ENCODE measurements at places on chromosomes 2 and 18.

- no peak for DNase-seq
Observed at GRCh38 chr2:172986040-172986439, 89.6 kb upstream of the MAP3K20 start.

GRCh38 chr2:117953231-117953630 lies 60.6 kb downstream of the CCDC93 start:
- no peak for DNase-seq

GRCh38 chr2:120318626-120319025 lies 27.3 kb upstream of the INHBB start:
- peak; percentile 60 for DNase-seq

GRCh38 chr2:11175293-11175795 lies 20.1 kb downstream of the SLC66A3 start:
- DNase-seq = peak; percentile 65

- DNase-seq = no peak
Observed at GRCh38 chr18:39966275-39966674, 1988.8 kb upstream of the PIK3C3 start.

- no peak for DNase-seq
Observed at GRCh38 chr2:204277226-204277625, 268.0 kb upstream of the PARD3B start.

DNA sequence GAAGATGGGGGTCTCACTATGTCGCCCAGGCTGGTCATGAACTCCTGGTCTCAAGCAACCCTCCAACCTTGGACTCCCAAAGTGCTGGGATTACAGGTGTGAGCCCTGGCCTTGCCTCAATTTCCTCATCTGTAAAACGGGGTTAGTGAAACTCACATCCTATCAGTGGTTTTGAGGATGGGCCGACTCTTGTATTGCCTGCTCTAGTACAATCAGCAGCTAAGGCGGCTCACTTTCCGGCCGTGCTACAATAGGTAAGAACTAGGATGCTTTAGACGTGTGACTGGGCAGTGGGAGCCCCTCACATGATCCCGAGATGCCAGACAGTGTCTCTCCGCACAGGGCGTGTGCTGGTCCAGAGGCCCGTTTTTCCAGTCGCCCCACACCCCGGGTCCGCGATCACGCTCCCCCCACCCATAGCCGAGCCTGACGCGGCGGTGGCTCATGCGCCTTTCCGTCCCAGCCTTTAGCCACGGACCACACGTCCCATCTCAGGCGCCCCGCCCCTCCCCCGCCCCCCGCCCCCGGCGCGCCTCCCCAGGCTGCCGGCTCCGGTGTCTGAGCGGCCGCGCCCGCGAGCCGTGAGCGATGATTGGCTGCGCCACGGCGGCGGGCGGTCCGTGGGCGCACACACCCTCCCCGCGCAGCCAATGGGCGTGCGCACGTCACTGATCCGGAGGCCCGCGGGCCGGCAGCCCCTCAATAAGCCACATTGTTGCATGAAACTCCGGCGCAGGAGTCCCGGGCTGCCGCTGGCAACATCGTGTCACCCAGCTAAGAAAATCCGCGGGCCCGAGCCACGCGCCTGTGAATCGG lies at the start of gene HK2:
Gene HK2 (plus strand): TSS at position 710 of the 816 bp plus-strand sequence. CDS start 454 bp downstream, outside the sequence.
- peak; percentile 99 for DNase-seq

DNA sequence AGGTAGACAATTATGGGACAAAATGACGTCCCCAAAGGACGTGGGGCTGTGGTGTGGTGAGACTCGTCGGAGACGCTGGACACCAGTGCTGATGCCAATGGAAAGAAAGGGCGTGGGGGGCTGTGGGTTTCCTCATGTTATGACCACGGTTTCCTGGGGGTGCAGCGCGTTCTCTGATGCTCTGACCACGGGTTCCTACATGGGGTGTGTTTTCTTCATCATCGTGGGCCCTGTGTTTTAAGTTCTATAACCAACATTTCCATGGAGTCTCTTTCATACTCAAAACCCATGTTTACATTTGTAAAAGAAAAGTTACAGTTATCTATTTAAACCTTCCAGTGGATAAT lies 141.6 kb downstream of the RTP5 start:
- DNase-seq = no peak

DNA sequence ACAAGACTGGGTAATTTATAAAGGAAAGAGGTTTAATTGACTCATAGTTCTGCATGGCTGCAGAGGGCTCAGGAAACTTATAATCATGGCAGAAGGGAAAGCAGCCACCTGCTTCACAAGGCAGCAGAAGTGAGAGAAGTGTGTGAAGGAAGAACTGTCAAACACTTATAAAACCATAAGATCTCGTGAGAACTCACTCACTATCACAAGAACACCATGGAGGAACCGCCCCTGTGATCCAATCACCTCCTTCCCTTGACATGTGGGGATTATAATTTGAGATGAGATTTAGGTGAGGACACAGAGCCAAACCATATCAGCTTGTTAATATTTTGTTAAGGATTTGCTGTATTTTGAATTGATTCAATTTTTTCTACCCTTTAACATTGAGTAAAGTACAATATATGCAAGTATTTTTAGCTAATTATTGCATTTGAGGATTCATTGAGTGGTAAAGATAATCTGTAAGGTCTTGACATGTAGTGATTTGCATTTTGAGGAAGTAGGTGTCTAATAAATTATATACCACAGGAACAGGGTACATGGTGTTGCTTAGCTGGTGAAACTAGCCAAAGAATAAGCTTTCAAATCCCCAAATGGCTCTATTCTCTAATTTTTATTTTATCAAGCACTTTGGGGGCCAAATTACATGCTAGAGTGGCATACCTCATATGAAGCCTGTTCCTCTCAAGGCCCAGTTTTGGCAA lies 3.9 kb upstream of the C2orf69 start:
- DNase-seq = no peak

DNA sequence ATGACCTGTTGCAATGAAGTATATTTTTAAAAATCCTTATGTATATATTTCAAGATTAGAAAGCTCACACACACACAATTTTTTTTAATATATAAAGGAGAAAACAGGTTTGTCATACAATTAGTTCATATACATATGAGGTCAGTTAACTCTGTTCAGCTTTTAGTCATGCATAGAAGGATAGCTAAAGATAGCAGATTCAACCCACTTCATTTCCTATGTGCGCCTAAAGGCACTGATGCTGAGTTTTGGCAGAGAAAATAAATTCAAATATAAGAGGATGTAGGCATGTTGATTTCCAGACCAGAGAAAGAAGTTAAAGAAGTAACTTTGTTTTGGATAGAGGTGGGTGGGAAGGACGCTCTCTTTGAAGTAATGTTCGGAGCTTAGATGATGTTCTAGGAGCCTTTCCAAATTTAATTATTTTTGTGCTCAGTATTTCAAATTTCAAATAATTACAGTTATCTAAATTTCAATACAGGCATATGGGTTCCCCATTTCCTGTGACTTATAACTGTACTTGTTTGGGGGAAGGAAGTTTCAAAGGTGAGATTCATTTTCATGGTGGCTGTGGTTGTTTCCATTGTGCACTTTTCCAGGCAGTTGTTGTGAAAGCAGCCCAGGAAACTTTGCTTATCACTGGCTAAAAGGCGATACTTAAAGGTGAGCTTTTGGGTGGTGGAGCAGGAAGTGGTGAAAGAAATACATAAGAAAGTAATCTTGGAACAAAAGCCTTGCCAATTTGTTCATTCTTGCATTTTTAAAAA lies 523.4 kb upstream of the FANCL start:
- no peak for DNase-seq

DNA sequence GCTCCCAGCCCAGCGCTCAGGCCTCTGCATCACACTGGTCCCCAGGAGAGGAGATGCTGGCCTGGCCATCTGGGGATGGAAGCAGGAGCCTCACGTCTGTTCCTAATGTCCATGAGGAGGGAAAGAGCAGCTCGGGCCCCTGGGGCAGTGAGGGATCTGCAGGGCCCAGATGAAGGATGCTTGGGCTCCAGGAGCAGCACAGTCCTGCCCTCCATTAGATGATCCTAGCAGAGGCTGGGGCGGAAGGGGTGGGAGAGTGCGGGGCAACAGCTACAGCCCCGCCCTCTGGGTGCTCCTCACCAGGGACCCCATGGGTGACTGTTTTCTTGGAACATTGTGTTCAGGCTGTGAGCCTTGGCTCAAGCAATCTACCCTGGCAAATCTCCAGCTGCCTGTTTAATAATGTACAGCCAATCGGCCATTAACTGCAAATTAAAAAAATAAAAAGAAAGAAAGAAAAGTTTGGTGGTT lies 49.7 kb downstream of the TNS1 start:
- DNase-seq = no peak

- no peak for DNase-seq
Observed at GRCh38 chr2:127594116-127594591, 51.8 kb upstream of the GPR17 start.

DNA sequence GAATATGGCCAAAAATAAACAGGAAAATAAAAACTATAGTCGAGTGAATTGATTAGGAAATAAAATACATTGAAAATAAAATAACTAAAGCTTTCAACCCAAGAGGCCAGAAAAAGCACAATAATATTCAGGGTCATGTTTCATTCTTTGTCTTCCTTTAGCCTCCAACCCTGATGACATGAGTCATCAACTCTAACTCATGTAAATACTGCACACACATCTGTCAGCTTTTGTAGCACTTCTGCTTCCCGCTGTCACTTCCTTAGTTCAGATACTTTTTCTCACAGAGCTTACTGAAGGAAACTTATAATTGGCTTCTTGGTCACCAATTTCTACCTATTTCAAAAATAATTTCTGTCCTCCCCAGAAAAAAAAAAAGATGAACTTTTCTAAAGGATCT lies 112.8 kb downstream of the UPP2 start:
- no peak for DNase-seq

DNA sequence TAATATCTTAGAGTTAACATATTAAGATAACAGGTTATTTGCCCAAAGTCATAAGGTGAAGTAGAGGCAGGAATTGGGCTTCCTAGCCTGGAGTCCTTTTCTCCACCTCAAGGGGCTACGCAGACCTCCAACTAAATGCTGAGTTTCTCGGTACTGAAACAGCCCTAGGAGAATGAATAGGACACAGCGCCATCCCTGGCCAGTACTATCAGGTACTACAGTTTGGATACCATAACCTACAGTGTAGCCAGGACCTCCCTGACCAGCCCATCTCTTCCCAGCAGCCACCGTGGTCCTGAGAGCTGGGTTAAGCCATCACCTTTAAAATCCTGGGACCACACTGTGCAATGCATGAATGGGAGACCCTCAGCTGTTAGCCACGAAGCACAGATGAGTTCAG lies 15.7 kb downstream of the CASP8 start:
- DNase-seq = no peak

- peak; percentile 94 for DNase-seq
Observed at GRCh38 chr2:148509288-148509902, 135.2 kb upstream of the EPC2 start.

DNA sequence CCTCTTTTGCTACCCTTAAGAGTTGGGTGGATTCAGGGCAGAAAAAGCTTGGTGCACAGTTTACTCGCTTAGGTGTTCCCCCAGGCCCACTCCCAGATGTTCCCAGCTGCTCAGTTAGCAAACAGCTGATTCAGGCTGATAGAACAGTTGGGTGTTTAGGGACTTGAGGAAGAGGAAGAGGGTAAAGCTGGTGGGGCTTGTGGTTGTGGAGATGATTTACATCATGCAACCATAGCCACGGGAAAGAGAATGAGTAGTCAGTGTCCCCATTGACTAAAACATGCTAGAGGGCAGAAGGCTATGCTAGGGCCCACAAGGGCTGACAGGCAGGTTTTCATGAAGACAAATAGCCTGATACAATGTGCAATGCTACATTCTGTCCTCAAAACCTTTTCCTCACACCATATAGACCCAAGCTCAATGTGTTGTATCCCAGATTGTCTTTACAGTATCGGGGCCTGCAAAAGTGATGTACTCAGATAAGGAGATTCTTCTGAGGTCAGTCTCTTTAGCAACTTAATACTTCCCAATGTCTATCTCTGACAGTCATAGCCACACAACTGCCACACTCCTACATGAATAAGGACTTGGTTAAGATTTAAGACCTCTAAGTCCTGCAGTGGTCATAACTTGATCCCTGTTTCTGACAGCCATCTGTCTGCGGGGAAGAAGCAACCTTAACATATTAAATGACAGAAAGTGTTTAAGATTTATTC lies 15.6 kb downstream of the COLEC12 start:
- DNase-seq = no peak

- DNase-seq = peak; percentile 44
Observed at GRCh38 chr18:49647496-49648168, 85.8 kb downstream of the LIPG start.

- no peak for DNase-seq
Observed at GRCh38 chr2:7748717-7749415, 831.7 kb downstream of the RNF144A start.

DNA sequence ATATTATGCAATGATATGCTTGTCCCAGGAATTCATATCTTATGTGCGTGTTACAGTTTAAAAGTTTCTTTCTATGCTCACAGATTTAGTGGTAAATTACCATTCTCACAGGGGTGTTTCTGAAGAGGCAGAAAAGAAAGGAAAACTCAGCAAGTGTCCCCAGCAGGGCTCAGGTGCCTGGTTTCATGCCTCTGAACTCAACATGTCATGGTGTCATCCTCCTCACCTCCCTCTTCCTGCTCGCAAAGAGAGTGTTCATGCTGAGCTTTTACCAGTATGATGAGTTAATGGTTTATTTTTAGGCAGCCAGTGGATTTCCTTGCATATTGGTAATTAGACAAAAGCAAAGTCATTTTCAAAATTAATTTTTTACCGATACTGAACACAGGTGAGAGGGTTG lies 492.9 kb upstream of the ZEB2 start:
- no peak for DNase-seq

GRCh38 chr2:148725564-148725963 lies 81.0 kb downstream of the EPC2 start:
- DNase-seq = no peak

DNA sequence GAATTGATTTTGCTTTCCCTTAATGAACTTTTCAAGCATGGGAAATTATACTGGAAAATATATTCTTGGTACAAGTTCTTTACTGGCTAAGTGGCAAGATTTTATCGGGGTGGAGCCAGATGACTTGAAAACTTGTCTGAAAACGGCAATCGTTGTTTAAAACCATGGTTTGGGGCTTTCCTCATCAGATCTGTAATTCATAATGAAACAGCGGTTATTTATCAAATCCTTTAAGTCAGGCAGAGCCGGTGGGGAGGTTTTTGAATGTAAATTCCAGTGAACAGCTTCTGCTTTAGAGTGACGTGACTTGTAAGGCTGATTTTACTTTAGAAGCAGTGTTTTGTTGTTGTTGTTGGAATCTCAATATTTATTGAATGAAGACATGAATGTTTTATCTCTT lies 2.6 kb downstream of the SEC11C start:
- no peak for DNase-seq

DNA sequence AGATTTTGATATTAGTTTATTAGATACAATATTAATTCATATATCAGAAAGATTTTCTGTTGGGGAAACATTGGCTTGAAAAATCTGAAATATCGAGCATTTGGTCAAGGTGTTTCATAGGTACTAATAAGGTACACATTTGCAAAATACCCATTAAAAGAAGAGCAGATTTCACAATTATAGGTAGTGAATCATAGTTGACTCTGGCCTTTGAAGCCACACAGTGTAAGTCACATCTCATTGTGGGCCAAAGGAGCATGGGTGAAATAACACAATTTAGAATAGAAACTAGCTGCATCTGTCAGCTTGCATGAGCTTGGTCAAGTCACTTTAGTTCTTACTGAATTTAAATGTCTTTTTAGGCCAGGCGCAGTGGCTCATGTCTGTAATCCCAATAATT lies 4.9 kb downstream of the KDM3A start:
- no peak for DNase-seq
